ENCODE measurements at places on chromosomes 5 and 9.

DNA sequence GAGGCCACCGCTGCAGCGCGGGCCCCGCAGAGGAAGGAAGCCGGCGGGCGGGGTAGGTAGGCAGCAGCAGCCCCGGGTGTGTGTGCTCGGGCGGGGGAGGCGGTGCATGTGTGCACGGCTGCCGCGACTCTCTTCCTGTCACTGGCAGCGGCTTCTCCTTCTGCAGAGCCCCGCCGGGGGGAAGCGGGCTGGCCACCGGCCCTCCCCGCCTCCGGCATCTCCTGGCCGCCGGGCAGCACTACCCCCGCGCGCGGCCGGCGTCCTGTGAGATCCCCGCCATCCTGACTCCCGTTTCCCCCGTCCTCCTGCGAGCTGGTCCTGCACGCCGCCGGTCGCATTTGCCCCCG is 315 bp downstream of the PIK3R1 start:
- peak; percentile 96 for DNase-seq

GRCh38 chr9:133603135-133603927 is 5.9 kb downstream of the FAM163B start:
- peak; percentile 44 for DNase-seq

DNA sequence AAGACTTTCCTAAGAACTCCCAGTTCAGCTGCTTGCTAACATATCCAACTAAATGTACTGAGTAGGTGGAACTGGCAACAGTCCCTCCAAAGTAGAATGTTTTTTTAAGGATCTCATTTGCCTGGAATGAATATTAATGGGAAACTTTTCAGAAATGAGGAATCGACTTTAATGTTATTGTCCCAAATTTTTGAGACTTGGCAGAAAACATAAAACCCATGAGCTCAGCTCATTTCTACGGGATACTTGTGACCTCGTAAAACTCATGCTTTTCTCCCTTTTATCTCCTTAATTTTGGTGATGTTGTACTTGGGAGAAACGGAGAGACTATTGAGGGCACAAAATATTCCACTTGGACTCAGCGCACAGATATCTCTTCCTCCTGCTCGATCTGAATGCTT is 296.8 kb downstream of the EBF1 start:
- no peak for DNase-seq

- DNase-seq = peak; percentile 81
Observed at GRCh38 chr9:34500623-34501267, 22.0 kb downstream of the ENHO start.

DNA sequence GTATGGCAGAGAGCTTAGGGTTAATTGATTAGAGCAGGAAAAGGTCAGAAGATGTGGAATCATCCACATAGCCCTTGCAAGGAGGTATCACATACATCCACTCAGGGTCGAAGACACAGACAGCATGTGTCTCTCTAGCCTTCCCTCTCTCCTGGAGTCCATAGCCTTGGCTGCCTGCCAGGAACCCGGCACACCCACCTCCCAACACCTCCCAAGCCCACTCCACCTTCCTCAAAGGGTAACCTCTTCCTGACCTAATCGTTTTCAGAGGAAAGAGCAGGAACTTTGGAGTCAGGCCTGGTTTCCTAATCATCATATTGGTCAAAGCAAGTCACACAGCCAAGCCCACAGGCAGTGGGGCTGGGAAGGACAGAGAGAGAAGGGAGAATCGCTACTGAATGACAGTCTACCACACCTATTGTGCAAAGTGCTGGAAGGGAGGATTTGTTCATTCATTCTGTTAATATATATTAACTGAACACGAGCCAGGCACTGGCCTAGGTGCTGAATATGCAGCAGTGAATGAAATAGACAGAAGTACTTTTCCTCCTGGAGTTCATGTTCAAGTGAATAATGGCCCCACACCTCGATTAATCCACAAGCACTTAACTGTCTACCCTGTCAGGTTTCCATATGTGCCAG is 107.8 kb downstream of the KCNIP1 start:
- no peak for DNase-seq

DNA sequence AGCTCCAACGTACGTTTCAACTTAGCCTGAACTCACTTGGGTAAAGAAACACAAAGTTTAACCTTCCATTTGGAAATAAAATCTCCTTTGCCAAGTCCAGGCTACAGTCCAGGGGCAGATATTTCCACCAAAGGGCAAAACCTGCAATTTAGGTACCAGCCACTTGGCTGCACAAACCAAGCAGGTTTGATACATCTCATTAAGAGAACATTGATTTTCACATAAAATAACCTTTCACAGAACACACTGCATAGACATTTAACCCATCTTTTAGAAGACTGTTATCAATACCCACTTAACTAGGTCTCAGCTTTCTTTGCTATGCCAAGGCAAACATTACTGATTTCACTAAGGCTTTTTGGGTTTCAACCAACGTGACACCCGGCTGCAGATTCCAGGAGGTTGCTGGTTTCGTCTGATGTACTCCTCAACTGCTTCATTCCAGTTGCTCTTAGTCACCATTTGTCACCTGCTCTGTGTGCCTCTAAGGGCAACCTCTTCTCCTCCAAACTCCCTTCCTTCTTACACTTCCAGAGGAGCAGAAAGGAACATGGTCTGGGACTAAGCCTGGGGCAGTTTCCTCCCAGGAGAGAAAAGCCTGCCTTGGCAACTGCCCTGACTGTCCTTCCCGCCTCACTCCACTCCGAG is 67.1 kb downstream of the EPB41L4B start:
- no peak for DNase-seq

DNA sequence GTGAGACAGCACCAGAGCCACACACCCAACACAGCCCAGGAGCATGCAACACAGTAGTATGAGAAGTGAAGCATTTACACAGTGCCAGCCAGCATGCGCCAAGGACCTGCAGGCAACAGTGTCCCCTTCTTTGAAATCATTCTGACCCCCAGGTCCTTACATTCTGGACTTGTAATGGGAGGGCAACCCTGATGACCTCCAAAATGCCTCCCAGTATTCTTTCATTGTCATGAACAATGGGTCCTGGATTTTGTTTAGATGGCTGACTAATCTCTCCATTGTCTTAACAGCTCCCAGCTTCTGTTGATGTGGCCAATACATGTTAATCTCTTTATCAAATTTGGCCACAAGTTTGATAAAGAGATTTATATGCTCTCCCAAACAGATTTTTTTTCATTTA is 417.1 kb downstream of the DMRTA1 start:
- DNase-seq = no peak

GRCh38 chr5:32311404-32312196 is 1.1 kb downstream of the MTMR12 start:
- peak; percentile 17 for DNase-seq

- no peak for DNase-seq
Observed at GRCh38 chr9:95047452-95048224, 269.9 kb downstream of the FANCC start.

DNA sequence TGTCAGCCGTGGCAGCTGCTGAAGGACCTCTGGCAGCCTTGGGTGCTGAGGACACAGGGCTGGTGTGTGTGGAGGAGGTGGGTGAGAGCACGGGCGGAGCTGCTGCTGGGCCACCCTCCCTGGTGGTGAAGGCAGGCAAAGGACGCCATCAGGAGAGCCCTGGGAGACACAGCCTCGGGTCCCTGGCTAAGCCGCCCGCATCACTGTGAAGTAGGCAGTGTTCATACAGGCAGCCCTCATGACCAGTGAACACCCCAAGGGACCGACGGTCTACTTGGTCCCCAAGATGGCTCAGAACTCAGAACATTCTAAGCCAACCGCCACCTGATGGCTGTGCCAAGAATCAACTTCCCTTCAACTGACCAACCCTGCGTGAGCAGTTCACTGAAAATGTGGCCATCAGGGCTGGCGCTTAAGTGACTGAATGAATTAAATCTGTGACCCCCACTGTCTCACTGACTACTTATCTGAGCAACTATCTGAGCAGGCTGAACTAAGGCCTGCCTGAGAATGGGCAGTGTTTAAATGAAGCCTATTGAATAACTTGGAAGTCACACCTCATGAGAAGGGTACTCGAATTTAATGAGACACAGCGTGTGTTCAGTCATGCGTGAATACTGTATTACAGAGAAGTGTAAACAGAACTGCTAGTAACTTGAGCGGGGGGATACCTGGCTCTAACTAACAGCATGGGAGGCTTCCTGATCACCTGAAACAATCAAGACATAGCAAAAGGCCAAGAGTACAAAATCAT is 54.7 kb upstream of the SIMC1 start:
- DNase-seq = peak; percentile 31
